ENCODE measurements at places on chromosomes 2 and 18.
A peak's percentile ranks its signal among the peaks of the same experiment; 100 is the strongest.

GRCh38 chr2:240628507-240628807 is 3.2 kb downstream of the GPR35 start:
- DNase-seq, result no peak

DNA sequence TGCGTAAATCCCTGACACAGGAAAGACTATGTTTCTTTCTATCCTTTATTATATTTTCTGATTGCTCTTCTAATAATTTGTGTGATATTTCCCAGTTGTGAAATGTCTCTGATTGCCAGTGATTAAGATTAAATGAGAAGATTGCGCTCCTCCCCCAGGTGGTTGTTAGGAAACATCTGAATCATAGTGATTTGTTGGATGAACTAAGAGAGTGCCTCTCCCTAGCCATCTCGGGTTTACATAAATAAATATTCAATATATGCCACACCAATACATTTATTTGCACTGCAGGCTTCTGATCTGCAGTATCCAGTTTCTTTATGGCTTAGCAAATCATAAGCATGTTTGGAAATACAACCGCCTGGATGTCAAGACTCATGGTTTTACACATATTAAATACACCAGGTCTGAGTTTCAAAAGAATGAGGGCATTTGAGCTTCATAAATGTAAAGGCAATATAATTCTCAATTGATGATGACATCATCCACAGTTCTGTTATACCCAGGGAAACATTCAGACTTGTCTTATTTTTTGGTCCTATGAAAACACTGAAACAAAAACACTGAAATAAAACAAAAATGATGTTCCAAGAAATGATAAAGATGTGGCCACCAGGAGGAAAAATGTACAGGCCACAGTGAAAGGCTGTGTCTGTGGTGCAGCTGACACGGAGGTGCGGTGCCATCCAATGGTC is 826.7 kb upstream of the ACVR2A start:
- no peak for DNase-seq

- no peak for DNase-seq
Measured at GRCh38 chr18:55475916-55476315, 112.1 kb downstream of the TCF4 start.

- DNase-seq, result no peak
Measured at GRCh38 chr2:135485441-135485840, 45.6 kb downstream of the ZRANB3 start.

DNA sequence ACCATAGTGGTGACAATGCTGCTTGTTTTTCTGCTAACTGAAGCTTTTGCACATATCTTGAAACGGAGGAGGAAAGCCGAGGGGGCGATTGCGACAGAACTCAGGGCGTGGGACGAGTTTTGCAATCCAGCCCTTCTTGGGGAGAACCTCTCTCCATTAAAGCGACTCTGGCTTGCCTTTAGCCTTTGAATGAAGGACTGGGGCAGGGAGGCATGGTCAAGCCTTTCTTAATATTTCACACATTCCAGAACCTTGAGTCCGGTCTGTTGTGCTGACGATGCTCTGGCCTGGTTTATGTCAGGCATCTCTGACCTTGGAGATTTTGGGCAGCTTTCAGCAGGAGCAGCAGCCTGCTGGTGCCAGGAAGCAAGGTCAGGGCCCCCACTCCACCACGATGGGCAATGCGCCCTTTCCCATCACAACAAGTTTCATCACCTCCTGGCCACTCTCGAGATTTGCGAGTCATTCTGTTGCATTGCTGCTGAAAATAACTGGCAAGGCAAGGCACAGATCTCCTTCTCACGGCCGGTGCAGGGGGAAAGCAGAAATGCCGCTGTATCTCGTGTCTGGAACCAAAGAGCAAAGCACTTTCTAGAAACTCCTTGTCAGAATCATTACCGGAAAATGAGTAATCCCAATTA is 10.8 kb downstream of the EMILIN2 start:
- peak; percentile 96 for DNase-seq

- no peak for DNase-seq
Measured at GRCh38 chr2:214325404-214325803, 85.5 kb upstream of the VWC2L start.

- peak; percentile 56 for DNase-seq
Measured at GRCh38 chr2:28394331-28394877, 1.7 kb downstream of the FOSL2 start.

DNA sequence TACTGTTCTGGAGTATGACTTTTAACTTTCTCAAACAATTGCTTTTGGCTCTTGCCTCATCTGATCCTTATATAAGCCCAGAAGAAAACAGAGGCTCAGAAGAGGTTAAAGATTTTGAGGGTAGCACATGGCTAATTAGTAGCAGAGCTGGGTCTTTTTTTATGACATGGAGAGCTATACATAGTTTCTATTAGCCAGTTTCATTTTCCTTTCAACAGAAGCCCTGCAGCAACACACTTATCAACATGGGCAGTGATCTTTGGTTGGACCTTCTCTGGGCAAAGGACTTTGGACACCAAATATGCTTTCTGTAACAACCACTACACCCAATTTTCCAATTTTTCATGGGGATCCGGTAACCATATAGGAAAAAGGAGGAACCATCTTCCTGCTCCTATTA is 64.9 kb downstream of the NCKAP5 start:
- no peak for DNase-seq

GRCh38 chr2:219178377-219179175 is 501 bp downstream of the RETREG2 start:
- DNase-seq, result peak; percentile 82

DNA sequence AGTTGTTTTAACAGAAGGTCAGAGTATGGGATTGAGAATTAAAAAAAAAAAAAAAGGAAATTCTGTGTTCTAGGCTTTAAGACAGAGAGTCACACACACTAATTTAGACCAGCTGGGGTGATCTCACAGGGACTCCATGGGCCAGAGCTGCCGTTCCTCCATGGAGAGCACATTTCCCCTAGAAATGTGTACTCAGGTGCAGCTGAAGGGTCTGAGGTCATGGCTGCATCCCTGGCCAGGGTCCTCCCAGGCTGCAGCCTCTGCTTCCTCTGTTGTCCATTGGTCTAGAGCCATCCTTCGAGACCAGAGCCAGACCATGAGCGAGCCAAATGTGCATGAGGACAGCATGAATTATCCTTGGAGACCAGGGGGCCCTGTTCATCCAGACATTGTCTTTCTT is 190.1 kb upstream of the TNP1 start:
- no peak for DNase-seq

- DNase-seq, result no peak
Measured at GRCh38 chr2:26818972-26819371, 29.0 kb upstream of the DPYSL5 start.

DNA sequence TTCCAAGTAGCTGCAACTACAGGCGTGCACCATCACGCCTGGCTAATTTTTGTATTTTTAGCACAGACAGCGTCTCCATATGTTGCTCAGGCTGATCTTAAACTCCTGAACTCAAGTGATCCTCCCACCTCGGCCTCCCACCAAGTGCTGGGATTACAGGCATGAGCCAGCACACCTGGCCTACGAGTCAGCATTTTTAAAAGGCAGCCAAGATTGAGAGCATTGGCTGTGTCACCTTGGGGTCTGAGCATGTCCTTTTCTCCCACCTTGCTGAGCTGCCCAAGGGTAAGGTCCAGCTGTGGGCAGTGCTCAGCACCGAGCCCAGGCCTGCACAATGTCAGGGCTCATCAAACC is 142.8 kb upstream of the LMAN1 start:
- DNase-seq, result no peak

GRCh38 chr2:19109518-19109917 is 248.9 kb downstream of the OSR1 start:
- no peak for DNase-seq

- no peak for DNase-seq
Measured at GRCh38 chr18:45104049-45104395, 423.3 kb downstream of the SETBP1 start.

GRCh38 chr2:8860239-8860638 is 22.8 kb upstream of the KIDINS220 start:
- DNase-seq, result no peak

DNA sequence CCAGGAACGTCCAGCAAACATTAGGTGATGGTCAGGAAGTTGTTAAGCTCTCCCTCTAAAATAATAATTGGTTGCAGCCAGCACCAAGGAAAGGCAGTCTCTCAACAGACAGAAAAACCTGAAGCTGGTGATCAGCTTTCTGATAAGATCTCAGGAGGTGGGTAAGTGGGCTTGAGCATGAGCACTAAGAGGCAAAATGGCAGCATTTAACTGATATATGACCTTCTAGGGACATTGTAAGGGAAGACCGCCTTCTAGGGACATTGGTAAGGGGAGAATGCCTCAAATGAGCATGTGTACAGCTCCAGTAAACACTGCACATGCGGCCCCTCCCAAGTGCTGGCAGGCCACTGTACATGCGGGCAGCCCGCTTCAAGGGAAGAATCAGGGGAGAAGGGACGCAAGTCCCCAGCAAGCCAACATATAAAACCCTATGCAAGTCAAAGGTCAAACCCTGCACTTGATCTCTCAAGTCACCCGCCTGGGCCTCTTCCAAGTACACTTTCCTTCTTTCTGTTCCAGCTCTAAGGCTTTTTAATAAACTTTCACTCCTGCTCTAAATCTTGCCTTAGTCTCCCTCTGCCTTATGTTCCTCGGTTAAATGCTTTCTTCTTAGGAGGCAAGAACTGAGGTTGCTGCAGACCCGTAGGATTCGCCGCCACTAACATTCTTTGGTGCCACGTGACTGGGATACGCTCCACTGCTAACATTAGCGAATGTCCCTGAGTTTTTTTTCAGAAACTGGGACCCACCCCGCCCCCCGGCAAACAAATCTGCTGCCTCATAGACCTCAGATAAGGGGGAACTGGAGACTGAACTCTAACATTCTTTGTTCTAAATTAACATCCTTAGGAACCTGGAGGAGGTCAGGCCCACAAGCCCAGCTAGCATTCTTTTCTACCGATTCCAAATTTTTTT is 463.8 kb downstream of the LPIN1 start:
- no peak for DNase-seq
